ENCODE measurements at places on chromosomes 16 and 17.

DNA sequence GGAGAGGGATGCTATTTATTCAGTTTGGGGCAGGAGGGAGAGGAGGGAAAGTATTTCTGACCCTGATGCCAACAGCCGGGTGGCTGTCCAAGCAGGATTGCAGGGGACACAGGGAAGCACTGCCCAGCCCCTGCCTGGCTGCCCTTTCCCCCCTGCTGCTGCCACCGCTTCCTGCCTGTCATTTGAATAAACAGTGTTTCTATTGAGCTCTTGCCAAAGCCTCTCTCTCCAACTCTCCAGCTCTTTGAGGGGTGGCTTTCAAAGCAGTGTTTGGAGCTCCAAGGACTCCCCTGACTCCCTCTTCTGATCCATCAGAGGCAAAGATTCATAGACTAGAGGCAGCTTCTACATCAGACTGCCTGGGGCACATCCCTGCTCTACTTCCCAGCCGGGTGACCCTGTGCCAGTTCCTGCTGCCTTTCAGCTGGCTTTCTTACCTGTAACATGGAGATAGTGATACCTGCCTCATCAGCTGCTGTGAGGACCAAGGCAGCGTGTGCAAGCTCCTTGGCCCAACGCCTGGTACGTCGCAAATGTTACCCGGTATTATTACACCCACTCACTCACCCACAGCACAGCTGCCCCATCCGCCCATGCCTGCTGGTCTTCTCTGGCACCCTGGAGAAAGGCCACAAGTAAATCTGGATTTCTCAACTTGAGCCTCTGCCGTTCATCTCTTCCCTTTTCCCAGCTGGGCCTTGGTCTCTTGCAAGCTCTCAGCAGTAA, 9.5 kb downstream of the PROCA1 start:
- no peak for DNase-seq

DNA sequence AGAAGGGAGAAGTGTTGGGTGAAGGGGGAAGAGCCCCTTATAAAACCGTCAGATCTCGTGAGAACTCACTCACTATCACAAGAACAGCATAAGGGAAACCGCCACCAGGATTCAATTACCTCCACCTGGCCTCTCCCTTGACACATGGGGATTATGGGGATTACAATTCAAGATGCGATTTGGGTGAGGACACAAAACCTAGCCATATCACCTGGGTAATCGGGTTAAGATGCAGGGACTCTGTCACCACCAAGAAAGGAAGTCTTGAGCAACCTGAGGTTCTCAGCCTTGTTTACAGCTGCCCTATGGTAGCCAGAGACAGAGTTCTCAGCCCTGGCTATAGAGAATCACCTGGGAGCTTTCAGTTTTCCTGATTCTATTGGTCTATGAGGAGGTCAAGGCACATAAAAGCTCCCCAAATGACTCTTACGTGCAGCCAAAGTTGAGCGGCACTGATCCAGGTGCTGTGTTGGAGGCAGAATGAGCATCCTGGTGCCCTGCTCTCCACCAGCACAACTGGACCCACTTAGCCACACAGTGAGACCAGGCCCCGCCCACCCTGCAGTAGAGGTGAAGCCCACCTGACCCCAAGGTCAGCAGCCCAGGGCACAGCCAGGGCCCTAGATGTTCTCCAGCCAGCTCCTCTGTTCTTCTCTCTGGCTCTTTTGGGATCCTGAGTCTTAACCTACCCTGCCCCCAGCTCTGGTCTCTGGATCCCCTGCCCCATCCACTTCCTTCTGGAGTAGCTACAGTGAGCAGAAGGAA, 138.5 kb upstream of the CDH5 start:
- DNase-seq: no peak

DNA sequence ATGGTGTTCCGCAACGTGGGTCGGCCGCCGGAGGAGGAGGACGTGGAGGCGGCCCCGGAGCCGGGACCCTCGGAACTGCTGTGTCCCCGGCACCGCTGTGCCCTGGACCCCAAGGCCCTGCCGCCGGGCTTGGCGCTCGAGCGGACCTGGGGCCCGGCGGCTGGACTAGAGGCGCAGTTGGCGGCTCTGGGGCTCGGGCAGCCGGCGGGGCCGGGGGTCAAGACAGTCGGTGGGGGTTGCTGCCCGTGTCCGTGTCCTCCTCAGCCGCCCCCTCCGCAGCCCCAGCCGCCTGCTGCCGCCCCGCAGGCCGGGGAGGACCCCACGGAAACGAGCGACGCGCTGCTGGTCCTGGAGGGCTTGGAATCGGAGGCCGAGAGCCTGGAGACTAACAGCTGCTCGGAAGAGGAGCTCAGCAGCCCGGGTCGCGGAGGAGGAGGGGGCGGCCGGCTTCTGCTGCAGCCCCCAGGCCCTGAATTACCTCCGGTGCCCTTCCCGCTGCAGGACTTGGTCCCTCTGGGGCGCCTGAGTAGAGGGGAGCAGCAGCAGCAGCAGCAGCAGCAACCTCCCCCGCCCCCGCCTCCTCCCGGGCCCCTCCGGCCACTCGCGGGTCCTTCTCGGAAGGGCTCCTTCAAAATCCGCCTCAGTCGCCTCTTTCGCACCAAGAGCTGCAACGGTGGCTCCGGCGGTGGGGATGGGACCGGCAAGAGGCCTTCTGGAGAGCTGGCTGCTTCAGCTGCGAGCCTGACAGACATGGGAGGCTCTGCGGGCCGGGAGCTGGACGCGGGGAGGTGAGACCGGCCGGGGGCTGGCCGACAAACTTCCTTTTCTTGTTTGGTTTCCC, 821 bp downstream of the SOCS7 start:
- peak; percentile 51 for DNase-seq

- DNase-seq: no peak
Observed at GRCh38 chr17:58568044-58568799, 53.8 kb upstream of the MTMR4 start.

- DNase-seq: no peak
Observed at GRCh38 chr17:43631429-43631828, 30.3 kb downstream of the MEOX1 start.

GRCh38 chr17:15912416-15912955, 32.4 kb upstream of the ADORA2B start:
- peak; percentile 21 for DNase-seq

GRCh38 chr17:75642784-75643642, 9.8 kb downstream of the SMIM5 start:
- DNase-seq: peak; percentile 23
